HCT116 (cell line): ENCODE measurements at places on chromosomes 5 and 9. TPM values are rescaled to one million over a fixed set of nuclear protein-coding genes. Genes with fewer than 3 reads are reported as not detected.

- H3K4me1 ChIP-seq: no peaks in the 10 kb centered on the region
- no peak overlapping the region for H3K27ac ChIP-seq
- no peak overlapping the region for H3K4me3 ChIP-seq
- no peaks in the 10 kb centered on the region for H3K27me3 ChIP-seq
- DNase-seq: no peak
- H3K36me3 ChIP-seq: no peaks in the 10 kb centered on the region
Measured at GRCh38 chr5:1033606-1034420, 25.2 kb downstream of the NKD2 start.

The PRDM9 gene
- total RNA-seq: not detected

DNA sequence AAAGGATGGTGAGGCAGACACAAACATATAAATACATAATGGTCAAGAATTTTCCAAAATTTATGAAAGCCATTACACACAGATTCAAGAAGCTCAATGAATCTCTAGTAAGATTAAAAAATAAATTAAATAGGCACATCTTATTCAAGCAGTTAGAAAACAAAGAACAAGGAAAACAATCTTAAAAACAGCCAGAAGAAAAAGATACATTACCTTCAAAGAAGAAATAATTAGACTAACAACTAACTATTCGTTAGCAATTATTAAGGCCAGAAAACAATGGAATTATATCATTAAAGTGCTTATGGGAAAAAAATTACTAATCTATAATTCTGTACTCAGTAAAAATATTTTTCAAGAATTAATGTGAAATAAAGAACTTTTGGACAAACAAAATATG lies 593.1 kb downstream of the EBF1 start:
- H3K36me3 ChIP-seq: no peaks in the 10 kb centered on the region
- DNase-seq: no peak
- no peaks in the 10 kb centered on the region for H3K27me3 ChIP-seq
- no peak overlapping the region for H3K4me3 ChIP-seq
- H3K27ac ChIP-seq: no peak overlapping the region
- no peaks in the 10 kb centered on the region for H3K4me1 ChIP-seq

- no peak for DNase-seq
- H3K36me3 ChIP-seq: no peaks in the 10 kb centered on the region
- H3K4me1 ChIP-seq: no peaks in the 10 kb centered on the region
Measured at GRCh38 chr9:7089406-7090193, 331.8 kb downstream of the KDM4C start.

DNA sequence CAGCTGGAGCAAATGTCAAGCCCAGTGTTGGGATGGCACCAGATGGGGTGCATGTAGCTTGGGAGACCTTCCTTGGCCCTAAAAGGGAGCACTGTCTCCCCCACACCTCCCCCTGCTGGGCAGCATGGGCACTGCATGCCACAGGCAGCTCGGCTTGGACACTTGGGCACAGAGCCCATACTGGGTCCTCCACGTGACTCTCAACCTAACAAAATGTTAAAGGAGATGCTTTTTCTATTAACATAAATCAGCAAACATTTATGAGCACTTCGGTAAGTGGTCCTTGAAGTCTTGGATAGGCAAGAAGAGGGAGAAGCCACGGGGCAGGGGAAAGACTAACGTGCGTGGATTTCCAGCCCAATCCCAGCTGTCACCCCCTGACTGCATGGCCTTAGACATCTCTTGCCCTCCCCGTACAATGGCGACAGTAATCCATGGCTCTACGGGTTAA lies 23.9 kb upstream of the MAPK9 start:
- H3K4me3 ChIP-seq: no peak overlapping the region
- no peak overlapping the region for H3K27ac ChIP-seq
- no peaks in the 10 kb centered on the region for H3K4me1 ChIP-seq
- peak; percentile 19 for DNase-seq

The ZNF658 gene
- total RNA-seq: 4.0 TPM

GRCh38 chr5:134103998-134104654 lies 10.4 kb upstream of the TCF7 start:
- H3K36me3 ChIP-seq: no peaks in the 10 kb centered on the region
- H3K27me3 ChIP-seq: no peaks in the 10 kb centered on the region
- H3K27ac ChIP-seq: no peak overlapping the region

The ICE1 gene
- total RNA-seq: 30.0 TPM

DNA sequence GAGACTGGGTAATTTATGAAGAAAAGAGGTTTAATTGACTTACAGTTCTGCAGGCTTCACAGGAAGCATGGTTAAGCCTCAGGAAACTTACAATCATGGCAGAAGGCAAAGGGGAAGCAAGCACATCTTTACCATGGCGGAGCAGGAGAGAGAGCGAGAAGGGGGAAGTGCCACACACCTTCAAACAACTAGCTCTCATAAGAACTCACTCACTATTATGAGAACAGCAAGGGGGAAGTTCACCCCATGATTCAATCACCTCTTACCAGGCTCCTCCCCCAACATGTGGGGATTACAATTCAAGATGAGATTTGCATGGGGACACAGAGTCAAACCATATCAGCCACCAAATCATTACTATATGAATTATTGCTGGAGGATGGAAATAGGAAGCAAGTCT lies 30.3 kb upstream of the STX17 start:
- no peaks in the 10 kb centered on the region for H3K27me3 ChIP-seq
- no peak overlapping the region for H3K4me3 ChIP-seq
- DNase-seq: no peak
- no peaks in the 10 kb centered on the region for H3K36me3 ChIP-seq

DNA sequence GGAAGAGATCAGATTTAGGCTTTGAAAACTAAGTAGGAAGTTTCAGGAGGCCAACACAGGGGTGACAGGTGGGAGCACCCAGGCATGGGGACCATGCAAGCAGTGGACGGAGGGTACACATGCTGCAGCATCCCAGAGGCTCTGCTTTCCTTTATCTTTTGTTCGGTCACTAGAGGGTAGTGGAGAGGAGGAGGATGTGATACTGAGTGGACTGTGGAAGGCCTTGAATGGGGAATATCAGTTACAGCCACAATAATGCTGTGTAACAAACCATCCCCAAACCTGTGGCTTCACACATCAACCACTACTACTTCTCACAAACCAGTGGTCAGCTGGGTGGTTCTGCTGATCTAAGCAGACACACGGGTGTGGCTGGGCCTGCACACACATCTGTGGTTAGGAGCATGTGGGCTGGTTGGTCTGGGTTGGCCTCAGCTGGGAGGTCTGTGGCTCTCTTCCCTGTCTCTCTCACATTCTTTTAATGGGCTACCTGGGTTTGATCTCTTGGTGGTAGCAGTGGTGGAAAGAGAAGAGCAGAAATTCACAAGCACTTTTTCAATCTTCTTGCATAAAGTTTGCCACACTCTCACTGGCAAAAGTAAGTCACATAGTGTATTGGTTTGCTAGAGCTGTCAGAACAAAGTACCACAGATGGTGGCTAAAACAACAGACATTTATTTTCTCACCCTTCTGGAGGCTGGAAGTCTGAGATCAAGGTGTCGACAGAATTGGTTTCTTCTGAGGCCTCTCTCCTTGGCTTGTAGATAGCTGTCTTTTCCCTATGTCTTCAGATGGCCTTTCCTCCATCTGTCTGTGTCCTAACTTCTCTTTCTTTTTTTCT lies 238.7 kb downstream of the AGTPBP1 start:
- no peaks in the 10 kb centered on the region for H3K4me1 ChIP-seq
- H3K27me3 ChIP-seq: peaks cover 3% of the 10 kb centered on the region; the same call in 1 of the 2 replicates
- no peak for DNase-seq
- no peaks in the 10 kb centered on the region for H3K36me3 ChIP-seq
- no peak overlapping the region for H3K4me3 ChIP-seq
- H3K27ac ChIP-seq: no peak overlapping the region

The TMEM252 gene
- total RNA-seq: not detected

DNA sequence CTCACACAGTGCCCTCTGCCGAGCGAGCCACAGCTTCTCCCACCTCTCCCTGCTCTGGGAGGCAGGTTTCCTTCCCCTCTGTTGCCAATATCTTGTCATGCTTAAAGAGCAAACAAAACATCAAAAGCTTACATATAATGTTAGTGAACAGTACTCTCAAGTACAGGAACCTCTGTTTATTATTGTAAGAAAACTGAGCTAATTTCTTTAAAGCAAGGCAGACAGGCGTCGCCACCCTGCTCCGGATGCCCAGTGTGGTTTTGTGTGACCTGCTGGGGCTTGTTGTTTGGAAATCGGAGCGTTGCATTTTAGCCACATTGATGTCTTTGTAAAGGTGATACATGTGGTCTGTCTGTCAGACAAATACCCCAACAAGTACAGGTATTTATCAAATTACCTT lies 401.4 kb upstream of the IRX1 start:
- DNase-seq: no peak
- no peaks in the 10 kb centered on the region for H3K27me3 ChIP-seq
- no peaks in the 10 kb centered on the region for H3K36me3 ChIP-seq
- H3K4me3 ChIP-seq: no peak overlapping the region
- H3K4me1 ChIP-seq: no peaks in the 10 kb centered on the region

DNA sequence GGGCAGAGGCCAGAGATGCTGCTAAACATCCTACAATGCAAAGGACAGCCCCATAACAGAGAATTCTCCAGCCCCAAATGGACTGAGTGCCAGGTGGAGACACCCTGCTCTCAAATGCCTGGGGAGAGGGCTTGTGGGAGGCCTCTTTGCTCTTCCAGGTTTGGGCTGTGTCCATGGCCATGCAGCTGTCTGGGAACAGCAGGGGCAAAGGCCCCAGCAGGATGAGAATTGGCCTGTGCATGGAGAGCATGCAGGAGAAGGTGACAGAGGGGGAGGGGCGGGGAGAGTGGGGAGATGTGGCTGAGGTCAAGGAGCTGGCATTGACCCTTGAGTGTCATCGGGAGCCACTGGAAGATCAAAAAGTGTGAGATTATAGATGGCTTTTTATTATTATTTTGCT lies 111.5 kb upstream of the ERCC6L2 start:
- no peaks in the 10 kb centered on the region for H3K4me1 ChIP-seq
- no peak overlapping the region for H3K27ac ChIP-seq
- no peak overlapping the region for H3K4me3 ChIP-seq
- no peak for DNase-seq
- no peaks in the 10 kb centered on the region for H3K27me3 ChIP-seq

- H3K27me3 ChIP-seq: no peaks in the 10 kb centered on the region
- no peak overlapping the region for H3K27ac ChIP-seq
- no peaks in the 10 kb centered on the region for H3K36me3 ChIP-seq
- no peaks in the 10 kb centered on the region for H3K4me1 ChIP-seq
Measured at GRCh38 chr9:115972843-115973595, 180.6 kb upstream of the PAPPA start.

The TMC1 gene
- 0.57 TPM for total RNA-seq

The TLE1 gene
- total RNA-seq: 17.3 TPM

The TMEM215 gene
- total RNA-seq: not detected

DNA sequence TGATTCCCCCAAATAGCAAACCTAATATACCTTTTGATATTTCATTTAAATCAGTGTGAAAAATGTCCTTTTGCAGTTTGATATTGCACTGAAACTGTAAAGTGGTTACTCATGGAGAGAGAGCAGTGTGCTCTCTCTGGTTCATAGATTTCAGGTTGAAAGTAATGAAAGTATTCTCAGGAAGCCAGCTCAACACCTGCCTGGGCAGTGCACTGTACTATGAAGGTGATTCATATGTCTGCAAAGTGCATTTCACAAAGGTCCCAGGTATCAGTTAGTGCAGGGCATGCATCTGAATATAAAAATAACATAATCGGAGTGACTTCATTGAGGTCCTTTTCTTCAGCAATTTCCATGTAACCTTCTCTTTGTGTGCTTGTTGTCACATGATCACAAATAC lies 274.3 kb downstream of the CDH18 start:
- no peaks in the 10 kb centered on the region; the same call in 1 of the 2 replicates for H3K36me3 ChIP-seq
- no peak for DNase-seq
- no peaks in the 10 kb centered on the region for H3K4me1 ChIP-seq
- H3K27ac ChIP-seq: no peak overlapping the region
- H3K4me3 ChIP-seq: no peak overlapping the region

DNA sequence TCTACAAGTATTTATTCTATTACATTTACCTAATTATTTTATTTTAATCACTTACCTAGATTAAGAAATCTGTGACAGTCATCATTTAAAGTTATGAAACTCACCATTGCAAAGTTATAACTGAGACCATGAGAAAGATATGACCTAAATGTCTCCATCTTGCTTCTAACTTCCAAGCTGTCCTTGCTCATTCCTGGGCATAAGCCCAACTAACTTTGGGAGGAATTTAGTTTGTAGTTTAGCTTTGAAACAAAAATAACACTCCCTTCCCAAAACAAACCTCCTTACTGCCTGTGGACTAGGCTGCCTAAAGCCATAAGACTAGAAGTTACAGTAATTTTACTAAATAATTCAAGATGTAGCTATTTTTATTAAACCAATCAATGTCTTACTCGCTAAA lies 195.6 kb upstream of the RAI14 start:
- H3K36me3 ChIP-seq: no peaks in the 10 kb centered on the region
- no peak for DNase-seq
- no peaks in the 10 kb centered on the region for H3K4me1 ChIP-seq
- H3K27me3 ChIP-seq: no peaks in the 10 kb centered on the region
- H3K27ac ChIP-seq: no peak overlapping the region

DNA sequence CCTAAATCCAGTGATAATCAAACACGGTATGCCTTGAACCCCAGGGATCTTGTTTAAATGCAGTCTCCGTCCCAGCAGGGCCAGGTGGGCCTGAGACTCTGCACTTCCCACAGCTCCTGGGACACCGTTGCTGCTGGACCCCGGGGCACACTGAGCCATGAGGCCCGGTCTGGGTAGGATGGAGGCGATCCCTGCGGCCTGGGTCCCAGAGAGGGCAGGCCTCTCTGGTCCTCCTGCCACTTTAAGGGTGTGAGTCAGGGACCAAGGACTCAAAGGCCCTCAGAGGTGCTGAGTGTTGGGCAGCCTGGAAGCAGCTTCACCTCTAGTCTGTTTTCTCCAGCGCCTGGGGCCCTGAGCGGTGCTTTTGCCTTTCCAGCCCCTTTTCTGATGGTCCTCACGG lies 34.1 kb upstream of the SLC9A3 start:
- H3K36me3 ChIP-seq: no peaks in the 10 kb centered on the region
- peaks cover 7% of the 10 kb centered on the region; the same call in 1 of the 2 replicates for H3K4me1 ChIP-seq
- H3K27me3 ChIP-seq: no peaks in the 10 kb centered on the region
- no peak overlapping the region for H3K4me3 ChIP-seq
- no peak for DNase-seq

The DDX4 gene
- total RNA-seq: not detected

GRCh38 chr5:80282054-80282453 lies 26.2 kb upstream of the SERINC5 start:
- no peak for DNase-seq
- no peaks in the 10 kb centered on the region for H3K4me1 ChIP-seq
- no peak overlapping the region for H3K4me3 ChIP-seq
- H3K36me3 ChIP-seq: no peaks in the 10 kb centered on the region
- H3K27ac ChIP-seq: no peak overlapping the region
- H3K27me3 ChIP-seq: no peaks in the 10 kb centered on the region
